Kidney (tissue), 22 donors: ENCODE measurements at places on chromosomes 12 and 14. TPM values are rescaled to one million over a fixed set of nuclear protein-coding genes. Genes with fewer than 3 reads are reported as not detected.

Gene CACNA2D4
- total RNA-seq = 7.3 TPM

Gene SSPN
- 17.8 TPM for total RNA-seq

Gene HOXC12
- not detected for total RNA-seq

Gene NKX2-1
- total RNA-seq = not detected

Gene FANCM
- total RNA-seq = 6.4 TPM

Gene PDE3A
- total RNA-seq = 18.3 TPM

Gene SCARB1
- 13.2 TPM for total RNA-seq

Gene KRT83
- not detected for total RNA-seq

Gene TTC9
- total RNA-seq = 5.2 TPM

Gene TMEM52B
- 25.7 TPM for total RNA-seq

GRCh38 chr12:48954061-48954460 lies 3.2 kb downstream of the ARF3 start:
- no peak for DNase-seq

DNA sequence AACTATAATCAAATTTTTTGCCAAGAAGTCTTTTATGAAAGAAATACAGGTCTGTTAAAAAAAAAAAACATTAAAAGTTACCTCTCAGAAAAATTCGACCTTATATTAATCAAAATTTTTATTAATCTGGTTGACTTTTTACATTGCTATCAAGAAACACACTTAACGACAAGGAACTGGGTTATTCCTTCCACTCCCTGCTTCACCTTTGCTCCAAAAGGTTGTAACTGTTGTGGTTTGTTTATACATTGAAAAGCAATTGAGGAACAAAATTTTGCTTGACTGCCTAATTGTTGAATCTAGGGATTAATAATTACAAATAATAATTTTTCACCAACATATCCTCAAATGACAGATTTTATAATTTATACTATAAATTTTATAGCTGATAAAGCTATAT lies 28.4 kb downstream of the TSPAN8 start:
- no peak for DNase-seq

GRCh38 chr12:56683-57346 lies 9.8 kb upstream of the IQSEC3 start:
- DNase-seq = no peak

GRCh38 chr12:120783197-120783596 lies 57.6 kb downstream of the ACADS start:
- no peak for DNase-seq

- DNase-seq = no peak
These were observed 7.7 kb upstream of the NFATC4 start for GRCh38 chr14:24360281-24360680.

DNA sequence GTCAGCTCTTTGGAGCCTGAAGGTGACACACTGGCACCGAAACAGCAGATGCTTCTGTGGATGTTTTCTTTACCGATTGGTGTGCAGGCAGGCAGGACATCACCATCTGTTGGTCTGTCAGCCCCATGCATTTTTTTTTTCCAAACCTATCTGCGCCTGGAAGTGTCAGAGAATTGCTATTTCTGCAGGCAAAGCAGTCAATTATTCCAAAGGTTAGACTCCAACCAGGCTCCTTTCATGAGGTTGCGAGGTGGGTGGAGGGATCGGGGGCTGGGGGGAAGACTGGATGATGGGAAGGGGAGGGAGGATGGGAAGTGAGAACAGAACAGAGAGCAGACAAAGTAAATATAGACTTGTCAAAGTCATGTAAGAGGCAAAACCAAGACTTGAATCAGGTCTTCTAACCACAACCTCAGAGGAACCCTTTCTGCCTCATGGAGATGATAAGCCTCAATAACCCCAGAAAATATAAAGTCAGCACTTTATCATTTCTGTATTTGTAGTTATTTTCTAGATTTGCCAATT lies 117.7 kb downstream of the OTOGL start:
- DNase-seq = no peak

DNA sequence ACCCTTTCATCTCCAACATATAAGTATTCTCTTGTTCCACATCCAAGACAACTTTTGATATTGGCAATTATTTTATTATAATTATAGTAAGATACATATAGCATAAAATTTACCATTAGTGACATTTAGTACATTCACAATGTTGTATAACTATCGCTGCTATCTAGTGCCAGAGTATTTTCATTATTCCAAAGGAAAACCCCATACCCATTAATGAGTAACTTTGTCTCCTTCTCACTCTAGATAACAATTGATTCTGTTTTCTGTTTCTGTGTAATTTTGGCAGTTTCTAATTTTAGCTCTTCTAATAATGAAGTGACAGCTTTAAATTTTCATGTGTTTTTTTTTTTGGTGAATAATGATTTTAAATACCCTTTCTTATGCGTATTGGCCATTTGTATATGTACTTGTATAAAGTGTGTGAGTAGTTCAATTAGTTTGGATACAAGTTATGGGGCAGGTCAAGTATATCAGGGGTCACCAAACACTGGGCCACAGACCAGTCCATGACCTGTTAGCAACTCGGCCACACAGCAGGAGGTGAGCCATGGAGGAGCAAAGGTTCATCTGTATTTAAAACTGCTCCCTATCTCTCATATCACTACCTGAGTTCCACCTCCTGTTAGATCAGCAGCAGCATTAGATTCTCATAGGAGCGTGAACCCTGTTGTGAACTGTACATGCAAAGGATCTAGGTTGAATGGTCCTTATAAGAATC lies 97.2 kb upstream of the SYT1 start:
- no peak for DNase-seq

DNA sequence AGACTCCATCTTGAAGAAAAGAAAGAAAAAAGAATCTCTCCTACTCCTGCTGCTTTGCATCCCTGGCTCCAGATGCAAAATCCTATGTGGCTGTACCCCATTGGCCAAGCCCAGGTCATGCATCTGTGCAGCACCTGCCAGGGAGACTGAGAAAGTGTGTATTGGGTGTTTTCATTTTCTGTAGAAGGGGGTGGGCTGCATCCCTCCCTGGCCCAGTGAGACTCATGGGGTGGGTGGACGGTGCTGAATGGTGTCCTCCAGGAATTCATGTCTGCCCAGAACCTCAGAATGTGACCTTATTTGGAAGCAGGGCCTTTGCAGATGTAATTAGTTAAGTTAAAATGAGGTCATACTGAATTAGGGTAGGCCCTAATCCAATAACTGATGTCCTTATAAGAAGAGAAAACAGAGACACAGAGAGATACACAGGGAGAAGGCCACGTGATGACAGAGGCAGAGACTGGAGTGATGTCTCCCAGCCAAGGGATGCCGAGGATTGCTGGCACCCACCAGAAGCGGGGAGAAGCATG lies 23.2 kb downstream of the MOAP1 start:
- DNase-seq = no peak

- no peak for DNase-seq
These were observed 14.3 kb downstream of the PTCSC3 start for GRCh38 chr14:36162267-36162666.

- no peak for DNase-seq
These were observed 3.6 kb upstream of the KRT72 start for GRCh38 chr12:52604859-52605258.

DNA sequence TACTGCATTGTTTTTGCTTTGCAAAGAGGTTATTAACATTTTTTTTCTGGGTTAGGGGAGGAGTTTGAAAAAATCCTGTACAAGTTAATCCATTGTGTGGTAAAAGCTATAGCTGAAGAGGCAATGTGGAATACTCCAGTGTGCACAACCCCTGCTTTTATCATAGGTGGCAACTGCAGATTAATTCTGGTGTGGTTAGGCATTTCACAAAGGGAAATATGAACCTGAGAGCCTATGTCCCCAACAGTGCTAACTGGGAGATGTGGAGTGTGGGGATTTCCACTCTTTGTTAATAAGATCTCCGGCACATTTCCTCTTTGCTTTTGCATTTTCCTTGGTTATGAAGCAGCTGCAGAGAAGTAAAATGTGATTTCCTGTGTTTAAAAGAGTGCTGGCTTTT lies 33.6 kb downstream of the PRORP start:
- no peak for DNase-seq

- no peak for DNase-seq
These were observed 57.9 kb upstream of the SLC38A2 start for GRCh38 chr12:46430340-46430948.

DNA sequence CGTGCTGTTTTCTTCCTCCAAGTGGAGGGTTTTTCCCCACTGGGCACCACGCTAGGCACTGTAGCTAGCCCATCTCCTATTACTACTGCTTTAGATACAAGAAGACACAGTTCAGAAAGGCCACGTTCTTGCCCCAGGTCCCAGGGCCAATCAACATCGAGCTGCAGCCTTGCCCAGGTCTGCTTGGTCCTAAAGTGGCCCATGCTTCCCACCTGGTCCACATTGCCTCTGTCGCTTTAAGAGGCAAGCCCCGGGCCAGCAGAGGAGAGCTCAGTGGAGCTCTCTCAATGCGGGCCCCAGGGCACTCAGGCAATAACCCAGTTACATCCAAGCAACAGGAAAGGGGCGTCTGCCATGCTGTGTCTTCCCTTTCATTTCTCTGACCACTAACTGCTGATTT lies 148.1 kb downstream of the CALM1 start:
- DNase-seq = peak; percentile 25

GRCh38 chr14:66746316-66747006 lies 238.5 kb downstream of the GPHN start:
- no peak for DNase-seq
